Anterior cingulate cortex (tissue), 58 donors: ENCODE measurements at places on chromosomes 11 and 22.

- no peak for DNase-seq
Measured at GRCh38 chr22:34068001-34068400, 147.7 kb upstream of the LARGE1 start.

DNA sequence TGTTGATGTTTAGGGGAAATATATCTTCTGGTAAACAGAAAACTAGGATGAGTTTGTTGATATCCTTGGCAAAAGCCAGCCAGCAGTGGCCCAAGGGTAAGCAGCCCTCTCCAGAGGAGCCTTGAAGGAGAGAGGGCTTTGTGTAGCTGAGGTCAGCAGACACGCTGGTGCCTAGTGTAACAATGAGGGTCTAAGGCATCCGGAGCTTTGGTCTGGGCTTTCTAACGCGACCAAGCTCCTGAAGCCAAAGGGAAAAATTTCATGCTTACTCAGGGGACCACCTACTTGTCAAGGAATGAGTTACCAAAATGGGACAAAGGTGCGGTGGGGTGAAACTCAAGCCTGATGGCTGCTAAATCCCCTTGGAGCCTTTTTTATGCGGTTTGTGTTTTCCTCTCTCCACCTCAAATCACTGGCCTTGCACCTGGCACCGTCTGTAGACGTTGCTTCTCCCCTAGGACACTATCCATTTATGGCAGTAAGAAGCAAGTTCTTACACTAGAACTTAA is 134.9 kb downstream of the DBX1 start:
- no peak for DNase-seq

DNA sequence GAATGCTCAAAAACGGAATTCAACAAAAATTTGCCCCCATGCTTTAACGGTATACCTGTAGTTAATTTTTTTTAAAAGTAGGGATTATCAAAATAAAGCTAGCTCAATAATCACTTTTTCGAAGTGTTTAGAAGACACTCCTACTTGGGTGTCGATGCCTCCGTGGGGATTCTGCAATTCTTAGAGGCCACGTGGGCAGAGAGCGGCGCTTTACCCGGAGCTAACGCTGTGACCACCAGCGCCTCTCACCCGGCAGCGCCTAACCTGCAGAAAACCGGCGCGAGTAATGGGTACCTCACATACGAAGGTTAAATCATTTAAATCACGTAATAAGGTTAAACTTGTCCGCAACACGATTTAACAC is 583 bp downstream of the TAF1D start:
- peak; percentile 56 for DNase-seq

- no peak for DNase-seq
Measured at GRCh38 chr11:35531246-35531645, 5.8 kb upstream of the PAMR1 start.

DNA sequence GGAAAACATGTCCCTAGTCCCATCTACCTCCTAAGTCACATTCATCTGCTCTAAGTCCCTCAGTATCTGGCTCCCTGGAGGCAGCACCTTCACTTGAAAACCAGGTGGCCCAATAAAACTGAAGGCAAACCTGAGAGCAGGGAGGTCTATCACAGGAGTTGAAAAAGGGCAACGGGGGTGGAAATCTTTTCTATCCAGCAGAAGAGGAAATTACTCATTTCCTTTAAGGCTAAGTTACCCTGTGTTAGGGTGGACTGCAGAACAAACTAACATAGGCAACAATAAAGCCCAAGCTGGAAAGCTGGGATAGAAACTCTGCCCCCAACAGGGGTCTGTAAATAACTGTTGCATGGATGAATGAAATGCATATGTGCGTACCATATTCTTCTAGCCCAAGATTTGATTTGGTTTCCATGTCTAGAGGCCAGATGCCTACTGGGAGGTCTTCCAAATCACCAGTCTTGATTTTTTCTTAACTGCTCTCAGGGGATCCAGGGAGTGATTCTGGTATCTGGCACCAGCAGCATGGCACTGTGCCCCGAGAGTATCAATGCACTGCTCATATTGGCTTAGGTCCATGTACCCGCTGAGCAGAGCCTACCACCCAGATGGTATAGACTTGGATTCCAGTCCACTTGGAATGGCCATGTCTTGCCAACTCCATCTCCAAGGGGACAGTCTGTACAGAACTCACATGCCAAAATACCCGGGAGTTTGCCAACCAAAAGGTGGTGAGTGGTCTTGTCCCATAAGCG is 350.0 kb upstream of the NCAM1 start:
- no peak for DNase-seq
